NCI-H1105 (cell line): ENCODE measurements at places on chromosomes 16 and 17.

DNA sequence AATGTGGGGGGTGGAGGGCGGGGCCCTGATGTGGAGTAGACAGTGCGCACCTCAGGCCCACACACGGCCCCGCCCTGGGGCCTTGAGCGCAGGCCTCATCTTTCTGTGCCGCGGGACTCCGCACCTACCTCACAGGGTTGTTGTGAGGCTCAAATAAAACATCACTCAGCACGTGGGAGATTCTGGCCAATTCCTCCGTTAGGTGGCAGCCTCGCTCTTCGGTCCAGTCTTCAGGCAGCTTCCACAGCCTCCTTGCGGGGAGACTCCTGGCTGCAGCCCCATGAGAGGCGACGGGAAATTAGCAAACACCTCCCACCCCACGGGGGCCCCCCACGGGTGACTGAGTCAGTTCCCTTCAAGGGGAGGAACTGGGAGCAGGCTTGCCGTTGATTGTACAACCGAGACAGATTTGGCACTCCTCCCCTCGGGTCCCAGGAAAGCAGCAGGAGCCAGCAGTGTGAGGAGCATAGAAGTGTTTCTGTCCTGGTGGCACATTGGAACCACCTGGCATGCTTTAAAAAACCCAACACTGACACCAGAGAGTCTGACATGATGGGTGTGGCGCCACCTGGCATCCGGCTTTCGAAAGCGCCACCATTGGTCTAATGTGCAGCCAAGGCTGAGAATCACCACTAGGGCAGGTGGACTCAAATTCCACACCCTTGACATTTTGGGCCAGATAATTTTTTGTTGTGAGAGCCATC, 7.6 kb downstream of the MRM1 start:
- DNase-seq = no peak

DNA sequence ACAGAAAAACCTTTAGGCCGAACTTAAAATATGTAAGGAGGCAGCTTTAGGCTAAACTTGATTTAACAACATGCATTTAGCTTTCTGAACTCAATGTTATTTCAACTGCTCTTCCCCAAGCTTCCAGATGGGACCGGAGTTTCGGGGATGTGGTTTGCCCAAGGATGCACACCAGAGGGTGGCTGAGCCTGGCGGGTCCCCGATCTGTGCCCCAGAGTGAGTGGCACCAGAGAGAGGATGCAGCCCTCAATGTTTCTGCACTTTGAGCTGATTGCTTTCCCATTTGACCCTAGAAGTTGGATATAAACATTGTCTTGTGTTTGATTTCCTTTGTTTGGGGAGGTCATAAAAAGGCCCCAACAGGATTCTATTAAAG, 348.0 kb upstream of the TNRC6C start:
- no peak for DNase-seq

- DNase-seq = no peak
Observed at GRCh38 chr16:2824626-2825025, 5.5 kb upstream of the ZG16B start.

GRCh38 chr16:85484347-85485300, 128.5 kb upstream of the GSE1 start:
- DNase-seq = peak; percentile 63

GRCh38 chr16:70677499-70678120, 8.2 kb downstream of the MTSS2 start:
- DNase-seq = no peak

DNA sequence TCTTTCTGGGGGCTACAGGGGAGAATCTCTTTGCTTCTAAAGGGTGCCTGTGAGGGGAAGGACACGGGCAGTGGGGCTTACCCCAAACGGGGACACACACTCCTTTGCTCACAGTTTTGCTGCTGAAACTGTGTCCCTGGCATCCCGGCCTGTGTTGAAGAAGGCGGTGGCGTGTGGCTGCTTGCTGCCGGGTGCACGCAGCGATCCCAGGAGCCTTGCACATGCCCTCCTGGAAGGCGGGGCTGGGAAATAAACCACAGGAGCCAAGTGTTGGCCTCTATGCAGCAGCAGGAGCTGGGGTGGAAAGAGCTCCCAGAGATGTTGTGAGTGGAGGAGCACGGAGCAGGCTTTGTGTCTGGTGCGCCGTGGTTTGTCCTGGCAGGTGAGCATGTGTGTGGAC, 131.0 kb upstream of the CIBAR2 start:
- no peak for DNase-seq

DNA sequence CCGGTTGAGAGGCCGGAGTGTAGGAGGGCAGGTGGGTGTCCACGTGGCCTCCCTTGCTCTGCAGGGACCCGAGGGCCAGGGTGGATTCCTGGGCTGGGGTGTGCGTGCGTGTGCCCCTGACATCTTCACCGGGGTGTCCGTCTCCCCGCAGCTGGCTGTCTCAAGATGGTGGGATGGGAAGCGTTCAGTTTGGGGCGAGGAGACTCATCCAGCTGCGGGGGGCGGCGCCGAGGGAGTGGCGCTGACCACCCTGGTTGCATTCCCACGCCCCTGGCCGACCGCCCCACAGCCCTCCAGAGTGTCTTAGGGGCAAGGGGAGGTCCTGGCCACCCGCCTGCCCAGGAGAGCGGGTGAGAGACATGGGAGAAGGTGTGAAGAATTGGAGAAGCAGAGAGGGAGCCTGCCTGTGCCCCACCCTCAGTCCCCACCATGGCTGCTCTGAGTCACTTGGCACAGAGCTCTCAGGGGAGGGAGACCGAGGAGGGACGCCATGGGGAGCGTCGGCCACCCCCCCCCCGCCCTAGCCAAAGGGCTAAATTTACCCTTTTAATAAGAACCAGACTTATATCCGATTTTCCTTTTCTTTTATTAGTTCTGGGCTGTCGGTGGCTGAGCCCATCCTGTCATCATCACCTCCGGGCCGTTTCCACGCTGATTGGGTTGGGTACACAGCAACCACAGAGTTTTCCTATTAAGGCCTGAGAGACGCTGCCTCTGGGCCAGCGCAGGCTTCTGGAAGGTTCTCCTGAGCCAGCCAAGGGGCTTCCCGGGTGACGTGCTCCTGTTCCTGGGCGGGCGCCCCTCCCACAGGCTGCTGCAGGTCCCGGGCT, 22.0 kb downstream of the BAHCC1 start:
- DNase-seq = no peak

DNA sequence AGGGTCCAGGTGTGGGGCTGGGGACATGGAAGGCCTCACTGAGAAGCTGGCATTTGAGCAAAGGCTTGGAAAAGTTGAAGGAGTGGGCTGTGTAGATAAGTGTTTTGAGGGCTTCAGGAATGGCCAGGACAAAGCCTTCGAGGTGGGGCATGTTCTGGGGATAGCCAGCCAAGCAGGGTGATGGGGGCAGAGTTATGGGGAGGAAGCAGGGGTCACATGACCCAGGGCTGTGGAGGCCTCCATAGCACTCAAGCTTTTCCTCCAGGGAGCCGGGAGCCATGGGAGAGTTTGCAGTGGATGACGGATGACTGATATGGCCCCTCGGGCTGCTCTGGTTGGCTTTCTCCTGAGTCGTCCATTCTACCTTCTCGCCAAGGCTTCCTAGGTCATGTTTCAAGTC, 27.6 kb downstream of the PLCG2 start:
- DNase-seq = no peak

- no peak for DNase-seq
Observed at GRCh38 chr17:40307740-40308239, 1.2 kb upstream of the RARA start.

DNA sequence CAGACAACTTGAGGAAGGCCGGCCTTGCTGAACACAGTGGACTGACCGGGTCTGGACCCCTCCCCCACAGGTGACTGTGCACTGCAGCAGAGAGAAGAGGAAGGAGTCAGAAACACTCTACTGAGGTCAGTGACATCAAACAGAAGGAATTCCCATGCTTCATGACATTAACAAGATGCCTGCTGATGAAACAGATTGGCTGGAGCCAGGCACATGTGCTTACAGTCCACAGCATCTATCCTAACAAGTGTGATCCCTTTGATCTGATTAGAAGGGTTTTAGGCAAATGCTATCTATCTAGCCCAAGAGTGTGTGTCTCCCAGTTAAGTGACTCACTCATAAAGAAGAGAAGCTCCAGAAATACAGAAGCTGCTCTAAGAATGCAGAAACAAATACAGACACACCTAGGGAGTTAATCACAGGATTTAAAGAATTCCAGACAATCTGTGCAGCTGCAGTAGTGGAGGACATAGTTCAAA, 90.2 kb downstream of the SYCE1L start:
- no peak for DNase-seq

DNA sequence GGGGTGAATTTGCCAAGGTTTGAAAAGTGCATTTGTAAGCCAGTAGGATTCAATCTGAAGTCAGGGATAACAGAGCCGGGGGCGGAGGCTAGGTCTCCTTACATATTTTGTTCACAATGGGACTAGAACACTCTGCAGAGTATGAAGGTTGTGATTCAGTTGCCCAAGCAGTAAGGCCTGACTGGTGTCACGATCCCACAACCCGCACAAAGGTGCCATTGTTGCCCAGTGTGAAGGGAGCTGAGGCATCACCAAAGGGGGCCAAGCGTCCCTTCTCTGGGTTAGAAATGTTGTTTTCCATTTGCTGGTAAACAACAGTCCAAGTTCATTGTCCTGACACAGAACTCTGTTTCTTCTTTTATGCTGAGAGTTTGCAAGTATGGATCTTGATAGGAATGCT, 471.8 kb downstream of the MAF start:
- DNase-seq = no peak

DNA sequence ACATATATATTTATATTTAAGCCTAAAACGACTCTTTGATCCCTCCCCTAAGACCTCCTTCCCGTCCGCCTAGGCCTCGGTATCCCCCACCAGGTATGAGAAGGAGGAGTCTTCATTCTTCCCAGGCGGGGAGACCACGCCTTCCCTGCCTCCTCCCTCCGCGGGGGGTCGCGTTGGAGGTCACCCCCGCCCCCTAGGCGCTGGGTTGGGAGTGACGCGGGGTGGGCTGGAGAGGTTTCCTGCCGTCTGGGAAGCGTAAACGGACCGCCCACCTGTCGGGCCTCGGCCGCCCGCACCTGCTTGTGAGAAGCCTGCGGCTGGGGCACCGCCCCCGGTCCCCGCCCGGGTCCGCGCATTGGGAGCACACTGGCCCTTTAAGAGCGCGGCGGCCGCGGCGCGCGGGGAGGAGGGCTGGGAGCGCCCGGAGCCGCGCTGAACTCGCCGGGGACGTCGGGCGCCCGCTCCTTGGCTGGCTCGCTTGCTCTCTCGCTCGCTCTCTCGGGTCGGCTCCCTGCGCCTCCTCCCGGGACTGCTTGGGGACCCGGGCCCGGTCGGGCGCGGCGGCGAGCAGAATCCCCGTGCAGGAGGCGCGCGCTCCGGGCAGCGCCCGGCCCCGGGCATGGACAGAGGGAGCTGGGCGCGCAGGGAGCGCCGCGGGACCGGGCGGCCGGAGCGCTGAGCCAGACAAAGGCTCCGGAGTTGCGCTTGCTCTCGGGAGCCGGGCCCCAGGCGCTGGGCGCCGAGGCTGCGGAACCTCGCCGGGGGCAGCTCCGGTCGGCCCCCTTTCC, at the start of gene MMP15:
TSS of gene MMP15 (plus strand) at position 404 of the 788 bp plus-strand sequence. CDS start 597 bp downstream, outside the sequence.
- peak; percentile 62 for DNase-seq

DNA sequence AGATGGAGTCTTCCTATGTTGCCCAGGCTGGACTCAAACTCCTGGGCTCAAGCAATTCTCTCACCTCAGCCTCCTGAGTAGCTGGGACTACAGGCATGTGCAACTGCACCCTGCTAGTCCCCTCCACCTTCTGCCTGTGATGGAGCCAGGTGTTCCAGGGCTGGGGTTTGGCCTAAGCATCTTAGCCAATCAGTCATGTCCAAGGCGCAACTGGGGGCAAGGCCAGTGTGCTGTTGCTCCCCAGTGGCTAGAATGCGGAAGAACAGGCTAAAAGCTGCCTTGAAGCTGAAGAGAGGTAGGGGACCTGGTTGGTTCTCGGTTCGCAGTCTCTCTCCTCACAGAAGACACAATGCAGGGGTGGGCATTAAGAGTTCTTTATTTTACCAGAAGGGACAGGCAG, 18.6 kb downstream of the FLOT2 start:
- DNase-seq = peak; percentile 29

GRCh38 chr17:78127239-78127887, 1.2 kb downstream of the TMC6 start:
- DNase-seq = no peak

GRCh38 chr16:88736088-88736487, 29.8 kb downstream of the CTU2 start:
- no peak for DNase-seq

- no peak for DNase-seq
Observed at GRCh38 chr17:3513305-3514035, 37.7 kb downstream of the ASPA start.

DNA sequence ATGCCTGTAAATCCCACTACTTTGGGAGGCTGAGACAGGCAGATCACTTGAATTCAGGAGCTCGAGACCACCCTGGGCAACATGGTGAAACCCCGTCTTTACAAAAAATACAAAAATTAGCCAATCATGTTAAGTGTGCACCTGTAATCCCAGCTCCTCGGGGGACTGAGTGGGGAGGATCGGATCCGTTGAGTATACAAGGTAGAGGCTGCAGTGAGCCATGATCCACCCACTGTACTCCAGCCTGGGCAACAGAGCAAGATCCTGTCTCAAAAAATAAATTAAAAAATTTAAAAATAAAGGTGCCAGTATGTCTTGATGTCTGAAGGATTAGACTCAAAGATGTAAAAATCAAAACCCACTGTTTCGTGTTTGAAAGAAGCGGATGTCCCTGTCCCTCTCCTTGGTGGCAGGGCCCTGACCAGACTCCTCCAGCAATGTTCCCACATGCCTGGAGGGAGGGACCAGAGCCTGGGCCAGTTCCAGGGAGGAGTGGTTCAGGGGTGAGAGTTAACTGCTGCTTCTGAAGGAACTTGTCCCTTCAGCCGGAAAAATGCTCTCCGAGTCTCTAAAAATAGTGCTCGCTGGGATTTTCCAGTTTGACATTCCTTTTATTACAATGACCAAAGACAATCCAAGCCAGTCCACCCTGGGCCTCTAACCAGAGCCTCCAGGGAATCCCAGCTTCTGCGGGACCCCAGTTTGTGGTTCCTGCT, 9.4 kb upstream of the CMTM4 start:
- no peak for DNase-seq

- DNase-seq = no peak
Observed at GRCh38 chr17:13727441-13728171, 125.9 kb upstream of the HS3ST3A1 start.

GRCh38 chr17:41530062-41531048, 2.2 kb upstream of the KRT19 start:
- no peak for DNase-seq

- DNase-seq = no peak
Observed at GRCh38 chr17:69375229-69375628, 39.3 kb upstream of the MAP2K6 start.

DNA sequence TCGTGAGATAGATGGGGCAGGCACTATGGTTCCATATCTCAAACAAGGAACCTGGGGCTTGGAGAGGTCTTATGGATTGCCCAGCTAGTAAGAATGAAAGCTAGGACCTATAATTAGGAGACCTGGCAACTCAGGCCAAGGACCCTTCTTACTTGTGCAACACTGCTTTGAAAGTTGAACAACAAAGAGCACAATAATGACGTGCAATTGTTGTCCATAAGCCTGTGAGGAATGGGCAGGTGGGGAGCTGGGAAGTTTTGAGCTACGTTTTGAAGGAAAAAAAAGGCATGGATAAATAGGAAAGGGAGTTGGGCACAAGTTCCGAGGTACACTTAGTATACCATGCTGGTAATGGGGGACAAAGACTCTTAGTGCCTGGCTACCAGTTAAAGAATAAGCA, 104.3 kb downstream of the HS3ST3B1 start:
- no peak for DNase-seq
